Left renal cortex interstitium (tissue), 4 donors: ENCODE measurements at places on chromosomes 7 and 10. TPM values are rescaled to one million over a fixed set of nuclear protein-coding genes. Genes with fewer than 3 reads are reported as not detected.

- no peak for DNase-seq
Observed at GRCh38 chr7:55379285-55379684, 14.1 kb downstream of the LANCL2 start.

The PPIA gene
- 1,205 TPM for polyA plus RNA-seq

- DNase-seq: no peak
Observed at GRCh38 chr10:88092973-88093372, 229.5 kb downstream of the PTEN start.

DNA sequence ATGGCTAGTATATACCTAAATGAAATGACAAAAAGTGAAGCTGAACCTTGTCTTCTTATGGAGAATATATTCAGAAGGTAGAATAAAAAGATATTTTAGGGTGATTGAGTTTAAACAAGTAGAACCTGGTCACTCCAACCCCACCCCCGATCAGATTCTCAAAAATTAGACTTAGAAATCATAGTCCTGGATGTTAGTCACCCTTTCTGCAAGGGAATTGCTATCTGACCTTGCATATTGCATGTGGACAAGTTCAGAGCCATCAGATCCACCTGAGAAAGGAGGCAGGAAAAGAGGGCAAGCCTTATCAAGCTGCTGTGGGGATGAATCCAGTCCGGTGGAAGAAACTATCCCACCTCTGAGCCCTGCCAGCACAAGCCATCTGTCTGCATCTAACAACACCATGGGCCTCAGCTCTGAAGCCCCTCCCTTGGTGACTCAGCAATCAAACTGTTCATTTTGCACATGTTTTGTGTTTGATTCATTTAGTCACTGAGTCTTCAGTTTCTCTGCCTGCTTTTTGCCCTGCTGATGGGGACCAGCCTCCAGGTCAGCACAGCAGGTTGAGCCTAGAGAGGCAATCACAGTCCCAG, 727.3 kb downstream of the AUTS2 start:
- DNase-seq: no peak

GRCh38 chr7:54109501-54109900, 432.7 kb upstream of the VSTM2A start:
- DNase-seq: no peak

The HDAC9 gene
- polyA plus RNA-seq: 10.7 TPM

DNA sequence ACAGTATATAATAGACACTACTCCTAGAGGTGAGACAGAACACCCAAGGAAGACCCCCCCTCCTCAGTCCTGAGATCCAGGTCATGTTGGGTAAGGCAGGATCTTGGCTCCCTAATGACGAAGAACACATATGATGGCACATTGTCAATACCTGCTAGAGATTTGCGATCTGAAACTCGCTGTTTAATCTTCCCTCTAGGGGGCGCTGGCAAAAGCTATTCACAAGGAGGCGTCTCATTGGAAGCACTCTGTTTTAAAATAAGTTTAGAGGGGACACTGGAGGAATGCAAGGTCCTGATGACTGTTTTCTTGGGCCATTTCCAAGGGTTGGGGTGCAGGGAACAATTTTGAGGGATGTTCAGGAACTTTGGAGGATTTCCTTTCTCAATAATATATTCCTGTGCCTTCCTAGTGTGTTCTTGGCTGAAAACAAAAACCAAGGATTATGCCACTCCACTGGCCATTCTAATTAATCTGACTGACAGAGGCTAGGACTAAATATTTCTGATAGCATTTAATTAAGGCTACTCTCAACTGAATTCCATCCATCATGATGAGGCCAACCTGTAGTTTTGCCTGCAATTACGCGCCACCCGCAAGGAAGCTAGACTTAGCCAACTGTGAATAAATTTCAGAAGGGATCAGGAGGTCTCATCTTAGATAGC, 1013.8 kb upstream of the MBL2 start:
- DNase-seq: no peak

DNA sequence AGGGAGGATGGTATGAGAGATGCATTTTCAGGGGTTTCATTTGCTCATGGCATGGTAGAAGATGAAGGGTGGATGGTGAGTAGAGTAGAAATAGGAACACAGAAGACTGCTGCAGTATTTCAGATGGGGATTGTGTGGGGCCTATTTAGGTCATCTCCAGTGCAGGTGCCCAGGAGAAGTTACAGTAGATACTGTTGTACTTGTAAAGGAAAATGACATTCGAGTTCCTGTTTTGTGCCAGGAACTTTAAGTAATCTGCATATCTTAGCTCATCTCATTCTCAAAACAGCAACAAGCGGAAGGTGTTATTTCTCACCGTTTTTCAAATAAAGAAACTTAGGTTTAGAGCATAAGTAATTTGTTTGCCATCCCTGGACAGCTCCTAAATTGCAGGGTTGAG, 156.2 kb downstream of the AUTS2 start:
- no peak for DNase-seq

The STN1 gene
- 23.1 TPM for polyA plus RNA-seq

The NXPH1 gene
- 0.14 TPM for polyA plus RNA-seq

DNA sequence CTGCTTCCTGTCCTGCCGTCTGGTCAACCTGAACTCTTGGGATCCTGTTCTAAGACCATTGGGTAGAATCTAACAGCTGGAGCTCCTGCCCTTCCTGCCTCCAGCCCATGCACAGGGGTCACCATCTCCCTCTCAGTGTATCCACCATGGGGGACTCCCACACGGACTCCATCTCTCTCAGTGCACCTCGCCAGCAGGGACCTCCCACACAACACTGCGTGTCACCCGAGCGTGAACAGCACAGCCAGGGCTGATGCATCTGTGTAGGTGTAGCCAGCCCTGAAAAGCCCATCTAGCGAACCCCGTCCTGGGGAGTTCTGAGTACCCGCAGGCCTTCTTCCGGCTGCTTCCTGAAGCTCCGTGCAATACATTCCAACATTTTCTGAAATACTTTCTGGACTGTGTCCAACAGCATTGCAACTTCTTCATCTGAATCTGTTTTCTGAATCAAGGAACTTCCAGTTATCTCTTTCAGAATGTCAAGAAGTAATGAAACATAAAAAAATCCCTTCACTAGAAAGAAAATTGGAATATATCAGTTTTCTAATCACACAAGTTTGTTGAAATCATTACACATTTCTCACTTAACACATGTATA, 52.5 kb downstream of the NCAPG2 start:
- no peak for DNase-seq

- DNase-seq: no peak
Observed at GRCh38 chr7:36726311-36726710, 2.0 kb upstream of the AOAH start.

The TFPI2 gene
- 14.4 TPM for polyA plus RNA-seq

GRCh38 chr7:136194878-136195277, 217.7 kb upstream of the MTPN start:
- no peak for DNase-seq

DNA sequence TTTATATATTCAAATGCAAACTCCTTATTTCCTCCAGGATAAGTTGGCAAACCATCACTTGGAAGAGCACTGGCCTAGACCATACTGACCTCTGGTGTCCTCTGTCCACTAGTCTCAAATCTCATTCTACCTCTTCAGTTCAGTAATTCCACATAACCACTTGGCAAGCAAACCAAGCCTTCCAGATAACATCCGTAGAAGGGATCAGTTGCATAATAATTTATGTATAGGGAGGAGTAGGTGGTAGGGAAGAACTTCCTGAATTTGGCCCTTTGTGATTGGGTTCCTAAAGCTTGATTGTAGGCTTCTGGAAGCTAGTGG, 55.0 kb downstream of the WAC start:
- DNase-seq: peak; percentile 6

DNA sequence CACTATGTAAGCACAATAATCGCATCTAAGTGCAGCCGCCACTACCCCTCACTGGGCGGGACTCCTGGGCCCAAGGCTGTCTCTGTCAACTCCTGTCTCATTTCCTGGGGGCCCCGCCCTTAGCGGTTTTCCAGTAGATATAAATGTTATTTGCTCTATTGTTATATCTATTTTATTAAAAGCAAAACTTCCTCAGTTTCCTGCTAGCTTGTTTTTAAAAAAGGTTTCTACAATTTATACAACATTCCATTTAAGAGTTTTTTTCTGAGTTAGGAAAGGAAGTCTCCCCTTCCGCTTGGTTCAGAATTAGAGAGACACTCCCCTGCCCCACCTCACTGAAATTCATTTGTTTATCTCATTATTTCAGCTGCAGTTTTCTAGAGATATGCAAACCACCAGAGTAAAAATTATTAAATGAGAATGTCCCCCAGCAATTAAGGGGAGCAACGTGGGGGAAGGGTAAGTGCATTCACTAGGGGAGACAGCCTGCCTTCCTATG, 82.7 kb downstream of the RAMP3 start:
- DNase-seq: no peak

- peak; percentile 66 for DNase-seq
Observed at GRCh38 chr10:15167411-15168290, 842 bp downstream of the NMT2 start.

DNA sequence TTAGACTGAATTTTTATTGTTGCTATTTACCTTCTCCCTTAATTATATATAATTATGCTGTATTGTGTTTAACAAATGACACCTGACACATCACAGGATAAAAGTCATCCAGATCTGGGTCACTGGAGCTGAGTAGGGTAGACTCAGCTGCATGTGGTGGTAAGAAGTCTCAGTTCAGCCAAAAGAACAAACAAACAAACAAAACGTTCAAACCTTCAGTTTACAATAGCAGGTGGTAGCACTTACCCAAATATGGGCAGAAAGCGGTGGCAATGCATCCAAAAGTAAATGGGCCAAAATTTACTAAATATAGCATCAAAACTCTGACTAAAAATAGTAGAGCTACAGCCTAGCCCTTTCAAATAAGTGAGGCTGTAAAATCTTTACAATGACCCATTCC, 42.2 kb downstream of the ZWINT start:
- DNase-seq: no peak

The TMEM273 gene
- 2.7 TPM for polyA plus RNA-seq

GRCh38 chr7:80804589-80804988, 114.3 kb downstream of the SEMA3C start:
- no peak for DNase-seq

The UNC5B gene
- polyA plus RNA-seq: 120 TPM

- no peak for DNase-seq
Observed at GRCh38 chr7:92874567-92874966, 38.2 kb upstream of the CDK6 start.

GRCh38 chr7:81652225-81652624, 117.6 kb downstream of the HGF start:
- DNase-seq: no peak

The ADAMTS14 gene
- polyA plus RNA-seq: 1.5 TPM

GRCh38 chr7:128408709-128409595, 830 bp downstream of the IMPDH1 start:
- DNase-seq: no peak

DNA sequence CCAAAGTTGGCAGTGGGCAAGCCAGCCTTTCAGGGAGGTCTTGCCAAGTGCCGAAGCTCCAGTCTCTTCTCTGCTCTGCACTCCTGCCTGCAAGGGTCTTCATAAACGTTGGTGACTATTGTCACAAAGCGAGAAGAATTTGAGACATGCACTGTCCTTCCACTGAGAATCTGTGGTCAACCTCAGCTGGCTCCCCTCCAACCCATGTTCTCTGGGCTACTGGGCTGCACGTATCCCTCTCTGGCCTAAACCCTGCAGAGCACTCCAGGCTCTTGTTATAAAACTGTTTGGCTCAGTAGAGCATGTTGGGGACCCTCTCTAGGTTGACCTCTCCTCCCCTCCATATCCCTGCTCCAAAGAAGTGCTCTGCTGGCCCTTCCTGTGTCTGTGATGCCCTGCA, 260.4 kb upstream of the NFE2L3 start:
- DNase-seq: no peak

- DNase-seq: no peak
Observed at GRCh38 chr7:39637400-39637799, 14.0 kb downstream of the RALA start.

GRCh38 chr7:39650676-39651075, 27.3 kb downstream of the RALA start:
- DNase-seq: no peak
